Inflammatory macrophage (primary cell): ENCODE measurements at places on chromosomes 12 and 14.

DNA sequence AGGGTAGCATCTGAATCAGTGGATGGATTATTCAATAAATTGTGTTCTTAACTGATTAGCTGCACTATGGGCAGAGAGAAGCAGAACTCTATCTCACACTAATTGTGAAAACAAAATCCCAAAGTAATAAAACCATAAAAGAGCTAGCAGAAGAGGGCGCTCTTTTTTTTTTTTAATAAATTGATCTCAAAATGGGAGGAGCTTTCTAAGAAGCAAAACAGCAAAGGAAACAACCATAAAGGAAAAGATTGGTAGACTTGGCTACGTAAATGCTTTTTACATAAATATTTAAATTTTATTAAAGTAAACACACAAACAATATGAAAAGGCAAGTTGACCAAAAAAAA, 1.5 kb upstream of the TM7SF3 start:
- DNase-seq: peak; percentile 71

DNA sequence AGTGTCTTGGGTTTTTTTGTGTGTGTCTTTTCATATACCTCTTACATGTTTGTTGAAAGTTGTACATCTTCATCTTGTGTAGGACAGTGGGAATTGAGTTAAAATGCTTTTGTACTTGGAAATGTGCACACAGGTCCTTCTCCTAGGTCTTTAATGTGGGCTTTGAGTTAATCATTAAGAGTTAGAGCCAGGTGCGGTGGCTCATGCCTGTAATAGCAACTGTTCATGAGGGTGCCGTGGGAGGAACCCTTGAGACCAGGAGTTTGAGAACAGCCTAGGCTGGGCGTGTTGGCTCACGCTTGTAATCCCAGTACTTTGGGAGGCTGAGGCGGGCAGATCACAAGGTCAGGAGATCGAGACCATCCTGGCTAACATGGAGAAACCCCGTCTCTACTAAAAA, 13.9 kb downstream of the CLECL1 start:
- DNase-seq: no peak

DNA sequence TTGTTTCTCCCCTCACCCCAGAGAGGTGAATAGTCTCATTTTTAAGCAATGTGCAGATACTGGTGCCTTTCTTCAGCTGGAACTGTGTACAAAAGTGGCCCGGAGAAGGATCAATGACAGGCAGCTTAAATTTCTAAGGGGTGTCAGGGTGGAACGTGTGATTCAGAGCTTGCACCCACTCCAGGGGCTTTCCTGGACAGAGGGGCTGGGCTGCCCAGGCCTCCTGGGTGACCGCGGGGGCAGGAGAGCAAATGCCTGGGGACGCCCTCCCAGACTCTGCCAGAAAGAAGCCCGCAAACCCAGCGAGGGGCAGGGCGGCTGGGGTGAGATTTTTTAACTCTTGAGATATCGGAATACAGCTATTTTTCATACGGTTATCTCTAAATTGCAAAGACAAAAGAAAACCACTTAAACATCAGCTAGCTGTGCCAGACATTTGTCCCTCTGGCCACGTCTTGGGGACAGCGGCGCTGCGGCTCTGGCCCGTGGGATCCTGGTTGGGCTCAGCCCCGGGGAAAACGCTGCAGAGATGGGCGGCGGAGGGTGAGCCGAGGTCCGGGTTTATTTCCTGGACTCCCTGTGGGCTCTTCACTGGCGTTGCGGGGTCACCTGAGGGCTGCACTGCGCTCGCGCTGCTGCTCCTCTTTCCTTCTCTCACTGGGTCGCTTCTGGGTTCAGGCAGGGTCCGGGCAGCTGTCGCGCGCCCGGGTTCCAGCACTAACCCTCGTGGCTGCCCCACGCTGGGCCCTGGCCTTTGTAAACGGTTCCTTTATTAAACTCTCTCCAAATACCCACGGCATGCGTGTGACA, 35.8 kb downstream of the NFKBIA start:
- no peak for DNase-seq

DNA sequence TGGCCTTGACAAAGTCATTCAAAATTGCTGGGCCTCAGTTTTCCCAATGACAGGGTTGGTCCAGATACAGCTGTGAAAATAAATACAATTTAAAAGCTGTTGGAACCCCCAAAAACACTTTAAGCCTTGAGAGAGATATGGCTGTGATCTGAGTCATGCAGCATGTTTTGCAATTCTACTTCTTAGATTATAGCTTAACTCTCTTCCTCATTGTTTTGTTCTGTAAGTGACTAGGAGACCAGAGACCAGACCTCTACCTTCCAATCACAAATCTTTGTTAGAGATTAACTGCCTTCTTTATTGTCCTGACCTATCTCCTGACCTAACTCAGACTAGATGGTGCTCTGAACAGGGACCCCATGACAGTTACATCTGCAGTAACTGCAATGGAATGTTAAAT, 198.1 kb downstream of the STXBP6 start:
- DNase-seq: peak; percentile 27

DNA sequence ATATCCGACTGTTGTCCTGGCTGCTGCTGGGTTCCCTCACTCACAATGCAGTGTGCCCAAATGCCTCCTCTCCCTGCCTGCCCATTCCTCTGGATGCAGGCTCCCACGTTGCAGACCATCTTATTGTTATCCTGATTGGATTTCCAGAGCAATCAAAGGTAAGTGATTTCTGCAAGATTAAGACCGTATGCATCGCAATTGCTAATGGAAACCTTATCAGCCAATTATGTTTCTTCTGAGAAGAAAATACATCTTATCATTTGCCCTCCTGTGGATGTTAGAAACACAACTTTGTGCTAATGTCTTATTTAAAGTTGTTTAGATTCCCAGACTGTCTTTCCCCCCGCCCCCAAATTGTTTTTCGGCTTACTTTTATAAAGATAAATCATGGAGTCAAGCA, 98.1 kb downstream of the PRIMA1 start:
- no peak for DNase-seq

- DNase-seq: no peak
Observed at GRCh38 chr14:62181591-62181990, 419.4 kb downstream of the SNAPC1 start.

- no peak for DNase-seq
Observed at GRCh38 chr12:81389550-81390099, 311.7 kb downstream of the ACSS3 start.
